ENCODE measurements at places on chromosomes 12 and 14.

- H3K36me3 ChIP-seq = peaks cover 8% of the 10 kb centered on the region
- H3K4me3 ChIP-seq = no peak overlapping the region
- H3K4me1 ChIP-seq = peaks cover 9% of the 10 kb centered on the region
- H3K27me3 ChIP-seq = no peaks in the 10 kb centered on the region
- no peak for DNase-seq
- H3K27ac ChIP-seq = no peak overlapping the region
These were observed 4.7 kb downstream of the SRGAP1 start for GRCh38 chr12:63849106-63849620.

GRCh38 chr14:44970907-44971306 lies 8.9 kb downstream of the TOGARAM1 start:
- no peak overlapping the region for H3K27ac ChIP-seq
- no peak for DNase-seq
- H3K27me3 ChIP-seq = no peaks in the 10 kb centered on the region
- H3K4me1 ChIP-seq = peaks cover 3% of the 10 kb centered on the region
- no peak overlapping the region for H3K4me3 ChIP-seq

GRCh38 chr12:42641221-42641885 lies 51.8 kb upstream of the PRICKLE1 start:
- H3K27ac ChIP-seq = no peak overlapping the region
- no peaks in the 10 kb centered on the region for H3K36me3 ChIP-seq
- DNase-seq = peak; percentile 46
- no peak overlapping the region for H3K4me3 ChIP-seq

DNA sequence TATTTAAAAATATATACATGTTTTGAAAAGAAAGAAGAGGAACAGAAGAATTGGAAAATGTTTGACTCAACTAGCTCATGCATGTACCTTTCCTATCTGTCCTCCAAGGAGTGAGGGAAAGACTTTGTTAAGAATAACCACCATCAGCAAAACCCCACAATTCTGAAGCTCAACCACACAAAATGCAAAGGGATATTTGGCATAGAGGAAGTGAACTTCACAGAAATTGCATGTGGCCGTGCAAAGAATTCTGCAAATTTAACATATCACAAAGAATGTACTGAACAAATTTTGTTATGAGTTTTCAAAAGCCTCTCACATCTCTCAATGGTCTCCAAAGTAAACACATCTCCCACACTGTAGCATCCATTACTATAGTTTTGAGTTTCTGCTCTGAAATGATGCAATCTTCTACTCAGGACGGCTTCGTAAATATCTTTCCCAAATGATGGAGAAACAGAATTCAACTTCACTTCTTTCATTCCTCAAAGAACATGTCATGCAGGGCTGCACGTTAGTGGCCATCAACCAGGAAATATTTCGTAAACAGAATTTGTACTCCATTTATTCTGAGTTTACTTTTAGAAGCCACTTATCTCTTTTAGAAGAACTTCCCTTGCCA lies 17.6 kb downstream of the DUSP6 start:
- DNase-seq = peak; percentile 78
- H3K4me1 ChIP-seq = peaks cover 2% of the 10 kb centered on the region
- no peaks in the 10 kb centered on the region for H3K27me3 ChIP-seq
- H3K36me3 ChIP-seq = no peaks in the 10 kb centered on the region
- peak overlapping the region; percentile 54 for H3K27ac ChIP-seq

DNA sequence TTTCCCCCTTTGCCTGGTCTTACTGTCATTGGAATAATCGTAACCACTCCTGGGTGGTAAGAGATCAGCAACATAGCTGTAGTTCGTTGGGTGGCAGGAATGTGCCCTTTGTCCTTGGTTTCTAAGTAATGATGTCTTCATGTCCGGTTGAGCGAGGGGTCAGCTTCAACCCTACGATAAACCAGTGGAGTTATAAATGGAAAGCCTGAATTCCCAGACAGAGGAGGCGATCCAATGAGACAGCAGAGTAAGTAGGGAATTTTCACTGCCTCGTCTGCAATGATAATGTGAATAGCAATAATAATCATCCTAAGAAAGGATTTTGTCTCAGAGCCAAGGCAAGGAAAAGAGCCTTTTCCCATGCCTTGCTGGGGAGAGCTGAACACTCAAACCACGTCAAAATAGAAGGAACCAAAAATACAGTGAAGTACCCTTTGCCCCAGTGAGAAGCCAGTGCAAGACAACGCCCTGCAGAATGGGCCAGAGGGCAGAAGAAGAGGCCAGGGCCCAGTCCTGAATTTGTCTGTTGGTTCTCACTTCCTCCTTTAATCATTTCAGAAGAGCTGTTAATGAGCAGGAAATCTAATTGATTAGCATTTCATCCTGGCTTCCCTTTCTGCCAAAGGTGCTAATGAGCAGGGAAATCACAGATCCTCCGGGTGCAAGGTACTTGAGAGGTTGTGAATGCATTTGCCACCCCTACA lies 330.7 kb downstream of the CACNA1C start:
- H3K4me1 ChIP-seq = peaks cover 8% of the 10 kb centered on the region
- no peak overlapping the region for H3K4me3 ChIP-seq
- H3K36me3 ChIP-seq = no peaks in the 10 kb centered on the region
- no peak overlapping the region for H3K27ac ChIP-seq
- no peaks in the 10 kb centered on the region for H3K27me3 ChIP-seq

DNA sequence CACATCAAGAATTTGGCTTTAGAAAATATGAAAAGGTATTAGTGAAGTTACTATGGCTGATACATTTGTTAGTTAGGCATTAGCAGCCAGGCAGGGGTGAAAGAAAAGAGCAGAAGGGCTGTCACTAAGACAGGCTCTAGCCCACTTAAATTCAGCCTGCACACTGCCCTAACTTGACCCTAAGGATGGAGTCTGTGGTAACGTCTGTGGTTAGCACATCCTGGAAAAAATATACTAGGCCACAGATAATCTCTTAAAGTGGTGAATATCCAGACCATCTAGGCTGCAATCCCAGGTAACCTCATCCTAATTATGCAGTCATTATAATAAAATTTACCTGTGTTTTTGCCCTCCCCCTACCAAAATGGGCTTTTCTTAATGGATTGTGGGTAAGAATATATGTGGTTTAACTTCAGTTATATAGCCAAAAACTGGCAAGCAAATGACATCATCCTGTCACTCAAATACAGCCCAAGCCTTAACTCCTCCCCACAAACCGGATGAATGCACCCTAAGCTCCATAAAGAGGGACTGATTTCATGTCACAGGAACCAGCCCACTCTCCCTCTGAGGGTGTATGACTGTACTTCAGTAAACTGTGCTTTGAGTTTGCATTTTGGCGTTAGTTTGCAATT lies 440.9 kb downstream of the LRFN5 start:
- no peaks in the 10 kb centered on the region for H3K4me1 ChIP-seq
- H3K27me3 ChIP-seq = no peaks in the 10 kb centered on the region
- no peak overlapping the region for H3K4me3 ChIP-seq
- H3K36me3 ChIP-seq = no peaks in the 10 kb centered on the region
- no peak overlapping the region for H3K27ac ChIP-seq

- H3K4me1 ChIP-seq = peaks cover 24% of the 10 kb centered on the region
- DNase-seq = peak; percentile 86
- H3K27ac ChIP-seq = peak overlapping the region; percentile 2
- H3K4me3 ChIP-seq = peak overlapping the region; percentile 55
- H3K36me3 ChIP-seq = no peaks in the 10 kb centered on the region
These were observed 419 bp upstream of the SH2B3 start for GRCh38 chr12:111405149-111405858.

GRCh38 chr12:11015775-11016430 lies 6.5 kb downstream of the TAS2R19 start:
- H3K4me3 ChIP-seq = no peak overlapping the region
- no peak overlapping the region for H3K27ac ChIP-seq
- no peaks in the 10 kb centered on the region for H3K36me3 ChIP-seq
- H3K27me3 ChIP-seq = no peaks in the 10 kb centered on the region
- H3K4me1 ChIP-seq = no peaks in the 10 kb centered on the region

- H3K27me3 ChIP-seq = no peaks in the 10 kb centered on the region
- H3K27ac ChIP-seq = no peak overlapping the region
- no peak overlapping the region for H3K4me3 ChIP-seq
- no peak for DNase-seq
These were observed 197.8 kb downstream of the FSCB start for GRCh38 chr14:44309331-44309730.
